ENCODE measurements at places on chromosomes 3 and 15.

DNA sequence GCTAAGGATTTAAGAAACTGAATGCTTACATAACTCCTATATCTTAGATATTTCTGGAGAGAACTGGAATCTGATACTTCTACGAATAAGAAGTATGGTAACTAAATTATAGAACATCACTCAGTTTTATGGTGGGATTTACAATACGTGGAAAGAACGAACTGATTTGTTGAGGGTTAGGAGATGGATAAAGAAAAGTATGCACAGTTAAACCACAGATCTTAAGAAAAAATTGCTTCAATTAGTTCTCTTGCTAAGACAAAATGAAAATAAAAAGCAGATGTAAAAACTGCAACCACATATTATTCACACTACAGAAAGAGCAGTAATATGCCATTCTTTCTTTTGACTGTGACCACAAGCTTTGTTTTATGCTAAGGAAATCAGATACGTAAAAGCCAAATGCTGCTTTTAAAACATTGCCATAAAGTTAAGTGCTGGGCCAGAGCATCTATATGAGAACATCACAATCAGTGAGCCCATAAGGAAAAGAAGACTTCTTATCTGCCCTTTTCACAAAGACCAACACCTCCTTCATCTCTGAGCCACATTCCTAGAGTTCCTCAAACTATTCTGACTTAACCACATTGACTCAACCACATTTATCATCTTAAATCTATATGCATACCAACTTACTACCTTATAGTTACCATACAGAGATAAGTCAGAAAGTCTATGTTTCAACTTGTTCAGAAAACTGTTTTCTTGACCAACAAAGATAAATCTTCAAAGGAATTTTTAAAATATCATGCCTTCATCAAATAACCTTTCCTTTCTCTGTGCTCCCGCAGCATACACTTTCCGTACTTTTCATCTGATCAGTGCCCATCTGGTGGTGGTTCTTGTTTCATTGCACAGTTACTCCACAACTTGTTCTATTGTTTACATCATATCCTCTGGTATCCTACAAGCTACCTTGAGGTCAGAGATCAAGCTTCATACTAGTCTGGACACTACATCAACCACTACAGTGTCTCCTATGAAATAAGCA, 61.7 kb downstream of the FSIP1 start:
- DNase-seq, result no peak

DNA sequence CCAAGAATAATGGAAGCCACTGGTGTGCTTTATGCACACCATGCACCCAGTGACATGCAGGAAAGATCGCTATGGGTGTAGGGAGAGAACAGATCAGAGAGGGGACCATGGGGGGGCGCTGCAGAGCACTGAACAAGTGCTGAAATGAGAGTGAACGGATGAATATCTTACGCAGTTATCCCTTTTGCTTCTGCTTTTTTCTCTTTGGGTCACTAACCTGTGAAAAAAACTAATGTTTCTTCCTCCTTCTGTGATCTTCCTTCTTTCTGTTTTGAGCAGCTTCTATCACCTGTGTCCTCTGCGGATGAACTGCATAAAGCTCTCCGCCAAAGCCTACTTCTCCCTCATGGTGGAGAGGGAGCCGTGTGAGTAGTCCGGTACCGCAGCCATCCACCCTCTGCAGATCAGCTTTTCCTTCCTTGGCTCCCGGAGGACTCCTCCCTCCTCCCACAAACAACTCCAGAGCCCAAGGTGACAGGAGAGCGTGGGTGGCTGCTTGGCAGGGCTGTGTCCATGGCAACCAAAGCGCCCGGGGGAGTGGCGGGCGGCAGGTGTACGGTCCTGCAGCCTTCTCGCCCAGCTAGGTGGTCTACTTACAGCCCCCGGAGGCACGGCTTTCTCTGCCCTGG, 106.2 kb downstream of the DGKG start:
- peak; percentile 16 for DNase-seq

GRCh38 chr3:105334138-105334882, 32.4 kb upstream of the ALCAM start:
- peak; percentile 54 for DNase-seq

- no peak for DNase-seq
Observed at GRCh38 chr3:150030841-150031240, 60.1 kb upstream of the PFN2 start.

GRCh38 chr15:64004056-64004455, 42.2 kb downstream of the DAPK2 start:
- DNase-seq, result no peak

DNA sequence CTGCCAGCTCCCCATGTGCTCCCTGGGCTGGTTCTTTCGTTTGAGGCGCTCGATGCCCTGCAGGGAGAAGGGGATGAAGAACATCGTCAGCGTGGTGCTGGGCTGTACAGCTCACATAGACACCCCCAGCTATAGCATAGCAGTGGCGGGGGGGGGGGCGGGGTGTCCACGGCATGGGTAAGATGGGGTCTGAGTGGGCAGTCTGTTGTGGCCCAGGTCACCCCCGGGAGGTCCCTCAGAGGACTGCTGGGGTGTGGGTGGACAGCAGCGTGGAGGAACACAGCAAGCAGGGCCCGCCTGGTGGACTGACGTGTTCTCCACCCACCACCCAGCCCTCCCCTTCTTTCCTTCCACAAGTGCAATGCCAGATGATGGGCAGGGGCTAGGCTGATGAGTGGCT, 43.7 kb downstream of the TGM4 start:
- DNase-seq, result no peak

GRCh38 chr3:33061782-33062181, 35.2 kb downstream of the GLB1 start:
- no peak for DNase-seq
